ENCODE measurements at places on chromosomes 1 and 21.

DNA sequence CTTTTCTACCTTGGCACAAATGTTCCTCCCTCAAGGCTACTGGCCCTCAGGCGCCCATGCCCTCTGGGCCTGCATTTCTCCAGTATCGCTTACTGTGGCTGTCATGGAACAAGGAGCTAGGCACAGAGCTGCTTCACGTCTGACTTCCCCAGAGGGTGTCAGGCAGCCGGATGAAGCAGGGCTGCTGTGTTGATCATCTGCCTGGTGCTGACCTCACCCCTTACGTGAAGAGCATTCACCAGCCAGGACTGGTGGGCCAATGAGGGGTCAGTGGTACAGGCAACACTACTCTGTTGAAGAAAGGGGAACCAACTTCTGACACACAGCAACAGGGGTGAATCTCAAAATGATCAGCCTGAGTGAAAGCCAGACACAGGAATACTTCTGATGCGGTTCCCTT lies 215.5 kb upstream of the GALNT2 start:
- no peak overlapping the region for H3K4me3 ChIP-seq
- no peaks in the 10 kb centered on the region for H3K4me1 ChIP-seq
- DNase-seq, result no peak
- no peaks in the 10 kb centered on the region for H3K27me3 ChIP-seq

DNA sequence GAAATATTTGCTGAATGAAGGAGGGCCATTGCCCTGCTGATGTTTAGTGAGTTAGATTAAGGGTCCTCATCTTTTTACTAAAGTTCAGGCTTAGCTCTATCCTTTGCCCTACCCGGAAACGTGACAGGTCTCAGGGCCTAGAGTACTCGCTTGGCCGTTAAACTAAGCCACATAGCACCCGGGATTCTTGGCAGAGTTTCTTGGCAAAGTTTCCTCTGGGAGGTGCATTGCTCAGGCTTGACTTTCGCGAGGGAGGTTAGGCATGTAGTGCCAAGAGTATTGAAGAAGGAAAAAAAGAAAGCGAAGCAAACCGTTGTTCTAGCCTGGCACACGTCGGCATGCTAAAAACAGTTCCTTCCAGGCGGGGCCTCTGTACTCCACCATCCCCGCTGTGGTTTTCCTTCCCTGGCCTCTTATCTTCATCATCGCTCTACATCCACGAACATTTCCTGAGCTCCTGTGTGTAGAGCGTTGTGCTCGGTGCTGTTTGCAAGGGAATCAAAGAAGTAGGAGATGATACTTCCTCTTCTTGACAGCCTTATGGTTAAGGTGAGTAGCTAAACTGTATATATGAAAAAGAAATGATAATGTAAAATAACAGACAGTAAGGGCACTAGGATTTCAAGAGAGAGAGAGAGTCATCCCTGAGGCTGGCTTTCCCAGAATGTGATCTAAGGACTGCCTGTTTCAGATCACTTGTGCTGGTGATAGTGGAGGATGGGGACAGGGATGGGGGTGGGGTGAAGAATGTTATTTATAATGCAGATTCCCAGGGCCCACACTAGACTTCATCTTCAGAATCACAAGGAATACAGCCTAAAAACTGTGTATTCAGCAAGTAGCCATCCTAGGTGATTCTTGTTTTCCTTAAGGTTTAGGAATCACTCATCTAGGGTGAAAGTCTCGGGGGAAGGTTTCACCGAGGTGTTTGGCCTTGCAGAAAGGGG lies 18.8 kb downstream of the RNF220 start:
- no peaks in the 10 kb centered on the region for H3K27me3 ChIP-seq
- H3K36me3 ChIP-seq, result no peaks in the 10 kb centered on the region
- DNase-seq, result no peak
- H3K4me1 ChIP-seq, result peaks cover 8% of the 10 kb centered on the region
- H3K4me3 ChIP-seq, result no peak overlapping the region
- H3K27ac ChIP-seq, result peak overlapping the region; percentile 5

DNA sequence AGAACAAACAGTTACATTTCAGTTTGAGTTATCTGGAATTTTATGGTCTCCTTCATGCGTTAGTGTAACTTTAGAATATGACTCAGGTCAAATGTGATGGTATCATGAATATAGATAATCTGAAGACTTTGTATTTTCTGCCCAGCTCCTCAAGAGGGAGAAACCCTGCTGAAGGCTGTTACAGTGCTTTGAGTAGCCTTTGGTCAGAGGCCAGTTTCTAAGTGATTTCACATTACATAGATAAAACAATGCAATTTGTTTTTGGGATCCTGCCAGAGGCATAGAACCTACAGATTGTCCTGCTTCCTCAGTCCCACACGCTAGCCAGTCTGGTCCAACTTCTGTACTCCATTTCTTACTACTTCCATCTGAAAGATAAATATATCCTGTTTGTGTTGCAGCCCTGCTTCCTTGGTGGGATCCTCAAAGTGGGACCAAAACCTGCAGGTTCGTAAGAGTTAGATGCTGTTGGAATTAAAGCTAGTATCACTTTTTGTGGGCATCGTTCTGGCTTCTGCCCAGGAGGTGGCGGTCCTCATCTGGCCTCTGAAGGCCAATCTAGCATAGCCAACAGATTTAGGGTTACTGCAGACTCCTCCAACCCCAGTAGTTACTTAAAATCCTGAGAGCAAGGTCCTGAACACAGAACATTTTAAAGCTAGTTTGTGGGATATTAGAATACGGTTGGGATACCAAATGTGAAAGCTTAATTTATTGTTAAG lies 645.8 kb upstream of the USP24 start:
- H3K4me3 ChIP-seq, result no peak overlapping the region
- H3K27ac ChIP-seq, result no peak overlapping the region
- H3K4me1 ChIP-seq, result no peaks in the 10 kb centered on the region
- DNase-seq, result no peak
- no peaks in the 10 kb centered on the region for H3K36me3 ChIP-seq

GRCh38 chr1:157155658-157156057 lies 17.5 kb upstream of the ETV3 start:
- no peak for DNase-seq
- H3K36me3 ChIP-seq, result no peaks in the 10 kb centered on the region
- peak overlapping the region; percentile 10 for H3K27ac ChIP-seq
- H3K27me3 ChIP-seq, result no peaks in the 10 kb centered on the region
- H3K4me1 ChIP-seq, result peaks cover 29% of the 10 kb centered on the region

GRCh38 chr1:217067642-217068041 lies 344.4 kb upstream of the ESRRG start:
- H3K4me3 ChIP-seq, result no peak overlapping the region
- no peaks in the 10 kb centered on the region for H3K36me3 ChIP-seq

- no peaks in the 10 kb centered on the region for H3K27me3 ChIP-seq
- no peak overlapping the region for H3K27ac ChIP-seq
- no peaks in the 10 kb centered on the region for H3K36me3 ChIP-seq
- H3K4me3 ChIP-seq, result no peak overlapping the region
- no peaks in the 10 kb centered on the region for H3K4me1 ChIP-seq
Observed at GRCh38 chr1:53442299-53442698, 16.9 kb upstream of the DMRTB1 start.

- H3K27ac ChIP-seq, result no peak overlapping the region
- H3K36me3 ChIP-seq, result no peaks in the 10 kb centered on the region
- no peak overlapping the region for H3K4me3 ChIP-seq
- DNase-seq, result no peak
Observed at GRCh38 chr1:37323486-37324377, 150.6 kb upstream of the ZC3H12A start.

GRCh38 chr1:207414606-207415108 lies 39.5 kb upstream of the CR2 start:
- no peaks in the 10 kb centered on the region for H3K27me3 ChIP-seq
- no peak overlapping the region for H3K4me3 ChIP-seq
- no peak for DNase-seq
- no peaks in the 10 kb centered on the region for H3K4me1 ChIP-seq
- H3K27ac ChIP-seq, result no peak overlapping the region

GRCh38 chr1:179493323-179493722 lies 82.4 kb downstream of the NPHS2 start:
- H3K27ac ChIP-seq, result no peak overlapping the region
- H3K36me3 ChIP-seq, result no peaks in the 10 kb centered on the region
- no peak for DNase-seq
- H3K4me3 ChIP-seq, result no peak overlapping the region

GRCh38 chr1:75438355-75438754 lies 172.6 kb downstream of the SLC44A5 start:
- no peak for DNase-seq
- H3K27ac ChIP-seq, result no peak overlapping the region
- no peaks in the 10 kb centered on the region for H3K36me3 ChIP-seq
- no peak overlapping the region for H3K4me3 ChIP-seq
- no peaks in the 10 kb centered on the region for H3K27me3 ChIP-seq

DNA sequence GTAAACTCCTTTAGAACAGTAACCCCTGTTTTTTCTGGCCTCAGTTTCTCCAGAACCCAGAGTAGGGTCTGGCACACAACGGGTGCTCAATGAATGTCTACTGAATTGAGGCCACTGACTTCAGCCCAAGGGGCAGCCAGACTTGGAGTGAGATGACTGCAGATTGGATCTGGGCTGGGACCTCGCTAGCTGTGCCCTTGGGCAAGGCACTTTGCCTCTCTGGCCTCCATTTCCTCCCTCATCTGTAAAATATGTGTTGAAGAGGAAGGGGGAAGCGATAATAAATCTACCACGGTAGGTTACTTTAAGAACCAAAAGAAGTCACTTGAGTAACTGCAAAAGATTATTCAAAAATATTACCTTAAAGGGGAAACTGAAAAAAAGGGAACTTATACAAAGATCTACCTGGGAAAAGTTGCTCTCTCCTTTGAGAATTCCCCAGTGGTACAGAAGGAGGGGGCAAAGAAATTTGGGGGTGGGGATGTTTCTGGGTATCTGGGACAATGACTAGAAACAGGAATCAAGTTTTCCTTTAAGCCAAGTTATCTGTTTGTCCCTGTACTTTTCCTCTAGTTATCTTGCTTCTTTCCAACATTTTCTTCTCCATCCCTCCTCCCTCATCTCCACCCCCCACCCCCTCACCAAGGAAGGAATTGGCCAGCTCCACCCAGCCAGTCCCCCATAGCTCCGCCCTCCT lies 394 bp upstream of the GRHL3 start:
- H3K27ac ChIP-seq, result peak overlapping the region; percentile 89
- H3K4me1 ChIP-seq, result peaks cover 24% of the 10 kb centered on the region
- H3K4me3 ChIP-seq, result peak overlapping the region; percentile 68
- H3K27me3 ChIP-seq, result no peaks in the 10 kb centered on the region
